ENCODE measurements at places on chromosomes 6 and 20.

- DNase-seq, result no peak
Observed at GRCh38 chr6:124482071-124482491, 480.2 kb upstream of the RNF217 start.

GRCh38 chr6:80145921-80146320 is 39.5 kb downstream of the BCKDHB start:
- DNase-seq, result no peak

DNA sequence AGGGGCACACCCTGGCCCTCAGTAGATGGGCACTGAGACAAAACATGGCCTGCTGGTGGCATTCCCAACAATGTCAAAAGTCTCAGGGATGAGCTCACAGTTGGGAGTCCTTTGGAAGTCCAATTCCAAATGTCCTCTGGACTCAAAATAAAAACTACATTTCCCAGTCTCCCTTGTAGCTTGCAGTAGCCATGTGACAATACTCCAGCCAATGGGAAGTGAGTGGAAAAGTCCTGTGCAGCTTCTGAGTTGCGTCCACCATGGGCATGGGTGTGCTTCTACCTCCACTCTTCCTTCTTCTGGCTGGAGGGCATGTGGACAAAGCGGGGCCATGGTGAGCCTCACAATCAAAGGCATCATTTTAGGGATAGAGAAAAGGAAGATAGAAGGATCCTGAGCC is 5.8 kb upstream of the ADAM33 start:
- no peak for DNase-seq

- DNase-seq, result no peak
Observed at GRCh38 chr20:57392512-57393271, 1.5 kb downstream of the RBM38 start.

GRCh38 chr6:125480571-125480970 is 178.8 kb upstream of the HDDC2 start:
- no peak for DNase-seq

DNA sequence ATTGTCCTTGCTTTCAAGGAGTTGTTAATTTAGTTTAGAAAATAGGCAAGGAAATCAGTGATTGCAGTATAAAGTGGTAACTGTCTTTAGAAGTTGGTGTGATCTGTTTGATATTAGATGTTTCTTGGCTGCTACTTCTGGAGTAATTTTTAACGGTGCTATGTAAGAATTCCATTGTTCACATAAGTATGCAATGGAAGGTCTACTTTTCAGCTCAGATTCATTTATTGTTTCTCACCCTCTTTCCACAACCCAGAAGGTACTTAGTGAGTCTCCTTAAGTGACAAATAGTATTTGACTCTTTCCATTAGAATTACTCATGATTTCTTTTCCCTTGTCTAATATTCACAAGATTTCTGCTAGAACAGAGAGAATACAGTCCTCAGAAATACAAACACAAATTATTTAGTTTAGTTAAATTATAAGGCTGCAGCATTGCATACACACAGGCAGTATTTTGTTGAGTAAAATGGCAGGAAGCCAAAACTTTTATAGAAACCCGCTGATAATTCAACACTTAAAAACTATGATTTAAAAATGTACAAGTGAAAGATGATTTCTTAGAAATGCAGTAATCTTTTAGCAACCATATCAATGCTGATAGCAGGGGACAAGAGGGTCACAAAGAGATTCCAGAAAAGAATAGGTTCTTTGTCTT is 554.3 kb downstream of the CD109 start:
- DNase-seq, result no peak
